ENCODE measurements at places on chromosomes 2 and 18.

- DNase-seq, result no peak
Measured at GRCh38 chr2:126644630-126645191, 11.2 kb upstream of the GYPC start.

- no peak for DNase-seq
Measured at GRCh38 chr2:186345745-186346144, 140.3 kb upstream of the ZC3H15 start.

GRCh38 chr2:232586943-232587505 lies 36.5 kb downstream of the EIF4E2 start:
- DNase-seq, result no peak

DNA sequence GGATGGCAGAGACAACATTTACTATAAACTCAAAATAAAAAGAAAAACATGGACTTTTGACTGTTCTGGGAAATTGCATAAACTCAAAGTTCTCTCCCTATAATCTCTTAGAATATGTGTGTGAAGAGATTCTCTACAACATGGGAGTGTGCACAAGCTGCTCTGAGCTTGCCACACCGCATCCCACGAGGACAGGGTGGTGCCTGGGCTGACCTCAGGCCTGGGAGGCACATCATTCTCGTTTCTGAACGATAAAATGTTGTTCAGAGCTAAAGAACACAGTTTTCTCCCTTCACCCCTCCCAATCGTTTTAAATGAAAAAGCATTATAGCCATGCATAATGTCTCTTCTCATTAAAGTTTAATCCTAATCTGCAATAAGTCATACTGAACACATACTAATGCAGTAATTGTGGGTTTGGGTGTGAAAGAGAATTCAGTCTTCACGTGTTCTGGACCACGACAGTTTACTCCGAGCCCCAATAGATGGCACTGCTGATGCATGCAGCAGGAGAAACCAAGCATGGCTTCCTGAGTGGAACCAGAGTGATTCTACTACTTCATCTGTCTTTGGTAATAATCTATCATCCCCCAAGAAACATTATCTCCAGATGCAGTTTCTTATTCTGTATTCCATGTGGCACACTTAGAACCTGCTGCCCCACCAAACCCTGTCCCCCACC lies 46.9 kb upstream of the LAMA1 start:
- peak; percentile 22 for DNase-seq

GRCh38 chr2:101274142-101274541 lies 21.5 kb downstream of the CNOT11 start:
- no peak for DNase-seq

DNA sequence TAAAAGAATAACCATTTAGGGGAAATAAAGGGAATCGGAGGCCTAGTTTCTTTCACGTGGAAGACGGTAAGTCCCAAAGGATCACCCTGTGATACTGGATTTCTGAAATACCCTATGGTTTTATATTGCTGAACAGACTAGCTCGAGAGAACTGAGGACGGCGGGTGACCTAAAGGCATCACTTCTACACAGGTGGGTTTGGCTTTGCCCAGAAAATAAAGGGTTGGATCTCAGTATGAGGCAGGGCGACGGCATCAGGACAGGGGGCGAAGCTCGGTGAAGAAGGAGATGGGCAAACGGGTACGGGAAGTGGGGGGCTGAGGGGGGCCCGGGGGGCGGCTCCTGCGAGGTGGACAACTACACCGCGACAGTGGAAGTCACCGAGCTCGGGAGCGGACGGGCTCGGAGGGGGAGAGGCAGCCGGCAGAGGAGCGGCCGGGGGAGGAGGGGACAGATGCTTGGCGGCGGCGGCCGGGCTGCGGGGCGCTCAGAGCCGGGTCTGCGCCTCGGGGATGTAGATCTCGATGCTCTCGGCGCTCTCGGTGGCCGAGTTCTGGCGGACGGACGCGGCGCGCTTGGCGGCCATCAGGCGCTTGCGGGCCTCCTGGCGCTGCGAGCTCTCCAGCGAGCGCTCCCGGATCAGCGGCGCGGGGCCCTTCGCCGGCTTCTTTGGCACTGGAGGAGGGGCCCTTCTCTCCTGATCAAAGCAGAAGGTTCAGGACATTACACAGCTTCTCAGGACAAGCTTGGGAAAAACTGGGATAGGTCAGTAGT lies 48.9 kb downstream of the TGIF1 start:
- peak; percentile 39 for DNase-seq

GRCh38 chr2:119223521-119224390 lies at the start of gene STEAP3:
Gene STEAP3, plus strand, starts transcription at chr2:119223834. Its CDS starts 7,179 bp downstream, at chr2:119231013.
- peak; percentile 49 for DNase-seq

DNA sequence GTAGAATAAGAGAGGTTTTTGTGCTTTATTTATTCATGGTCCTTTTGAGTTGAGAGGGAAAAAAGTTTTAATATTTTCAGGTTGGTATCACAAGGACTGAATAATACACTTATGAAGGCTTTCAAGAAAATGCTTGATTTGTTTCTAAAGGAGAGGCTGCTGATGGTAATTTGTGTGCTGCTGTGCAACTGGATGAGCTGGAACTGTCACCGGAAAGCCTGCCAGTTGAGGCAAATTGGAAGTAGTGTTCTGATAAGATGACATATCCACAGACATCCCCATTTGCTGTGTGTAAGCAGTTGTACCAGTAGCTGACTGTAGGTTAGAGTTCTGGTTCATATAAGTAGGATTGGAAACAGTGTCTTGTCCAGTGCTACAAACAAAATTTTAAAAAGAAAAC lies 21.6 kb upstream of the CACNB4 start:
- DNase-seq, result no peak

DNA sequence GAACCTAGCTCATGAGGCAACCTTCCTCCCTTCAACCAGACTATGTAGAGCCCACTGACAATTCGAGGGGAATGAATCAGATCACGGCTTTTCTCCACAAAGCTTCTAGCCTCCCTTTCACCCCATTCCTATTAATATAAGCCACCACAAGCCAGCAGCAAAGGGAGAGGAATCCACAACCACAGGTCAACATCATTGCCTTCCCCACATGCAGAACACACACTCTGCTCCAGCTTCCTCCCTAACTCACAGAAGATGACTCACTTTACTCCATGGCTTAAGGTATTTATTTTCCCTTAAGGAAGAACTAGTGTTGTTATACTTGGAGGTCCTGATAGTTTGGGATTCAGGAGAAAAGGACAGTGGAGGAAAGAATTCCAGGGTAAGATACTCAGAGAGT lies 272.2 kb downstream of the C1D start:
- peak; percentile 68 for DNase-seq

GRCh38 chr2:128362176-128362888 lies 43.7 kb upstream of the HS6ST1 start:
- no peak for DNase-seq

DNA sequence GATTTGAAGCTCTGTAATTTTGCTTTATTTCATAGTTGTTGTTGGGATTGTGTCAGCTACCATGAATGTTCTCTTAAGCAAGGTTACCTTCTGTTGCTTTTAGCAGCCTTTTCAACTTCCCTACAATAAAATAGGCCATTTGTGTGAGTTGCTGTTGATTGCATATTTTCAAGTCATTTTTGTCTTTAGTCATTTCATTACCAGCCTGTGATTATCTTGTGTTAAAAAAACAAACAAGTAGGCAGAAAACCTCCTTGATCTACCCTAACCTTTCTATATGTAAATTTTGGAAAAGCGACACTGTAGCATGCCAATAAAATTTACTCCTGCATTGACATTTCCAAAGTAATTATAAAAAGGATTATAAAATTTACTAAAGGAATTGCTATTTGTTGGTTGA lies 19.3 kb downstream of the GREB1L start:
- DNase-seq, result no peak

DNA sequence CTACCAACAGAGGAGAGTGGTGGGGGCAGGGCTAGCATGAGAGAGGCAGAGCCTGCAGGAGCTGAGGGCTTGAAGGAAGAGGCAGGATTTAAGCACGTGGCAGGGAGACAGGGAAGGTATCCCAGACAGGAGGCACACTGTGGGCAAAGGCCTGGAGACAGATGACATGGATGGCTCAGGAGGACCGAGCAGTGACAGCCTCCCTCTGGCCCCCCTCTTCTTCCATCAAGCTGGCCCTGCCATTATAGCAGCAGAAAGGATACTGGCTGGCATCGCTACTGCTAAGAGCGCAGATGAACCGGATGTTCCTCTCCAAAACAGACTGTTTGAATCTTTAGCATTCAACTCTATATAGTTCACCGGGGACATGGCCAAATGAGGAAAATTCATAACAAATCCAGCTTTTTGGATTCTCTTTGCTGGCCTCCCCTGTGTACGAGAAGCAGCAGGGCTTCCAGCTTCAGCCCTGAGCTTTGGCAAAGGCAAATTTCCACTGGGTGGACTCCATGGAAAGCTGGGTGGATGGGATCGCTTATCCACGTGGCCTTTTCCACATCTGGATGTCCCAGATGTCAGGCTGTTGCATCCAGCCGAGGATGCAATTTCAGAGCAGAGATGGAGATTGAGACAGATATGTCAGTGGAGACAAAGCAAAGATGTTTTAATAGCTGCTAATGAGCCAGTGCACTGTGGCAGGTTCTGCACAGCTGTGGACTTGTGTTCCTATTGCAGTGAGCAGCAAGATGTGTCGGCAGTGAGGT lies 36.2 kb downstream of the CAPN13 start:
- no peak for DNase-seq

DNA sequence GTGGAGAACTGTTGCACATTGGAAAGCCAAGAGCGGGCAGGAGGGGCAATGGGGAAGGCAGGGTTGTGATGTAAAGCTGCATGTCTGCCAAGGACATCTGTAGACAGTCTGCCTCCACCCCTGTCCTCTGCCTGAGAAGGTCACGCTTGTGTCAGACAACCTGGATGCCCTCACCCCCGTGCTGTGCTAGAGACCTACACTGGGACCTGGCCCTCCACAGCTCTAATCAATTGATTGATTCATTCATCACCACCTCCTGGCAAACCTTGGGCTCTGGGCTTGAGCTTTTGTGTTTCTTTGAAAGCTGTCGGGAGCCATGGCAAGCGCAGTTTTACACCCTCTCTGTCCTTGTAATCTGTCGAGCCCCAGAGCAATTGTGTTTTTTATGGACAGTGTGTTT lies 41.1 kb downstream of the MARCO start:
- DNase-seq, result no peak

- no peak for DNase-seq
Measured at GRCh38 chr2:240498958-240499260, 58.9 kb downstream of the ANKMY1 start.

DNA sequence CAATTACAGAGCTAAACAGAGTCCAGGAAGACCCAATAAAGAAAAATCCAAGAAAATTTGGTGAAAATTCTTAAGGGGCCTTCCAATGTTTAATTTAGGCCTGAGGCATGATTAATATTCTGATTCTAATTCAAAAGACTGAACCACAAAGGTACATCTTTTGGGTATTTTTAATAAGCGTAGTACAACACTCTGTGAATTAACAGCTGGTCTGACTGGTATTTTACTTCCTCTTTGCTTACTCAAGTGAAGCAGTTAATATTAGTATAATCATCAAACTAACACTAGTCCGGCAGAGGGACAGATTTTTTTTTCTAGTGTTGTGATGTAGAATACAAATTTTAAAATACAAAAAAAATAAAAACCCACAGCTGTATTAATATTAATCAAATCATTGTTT lies 652.9 kb downstream of the NR4A2 start:
- no peak for DNase-seq

GRCh38 chr18:56217406-56217805 lies 421.0 kb downstream of the TXNL1 start:
- peak; percentile 15 for DNase-seq

DNA sequence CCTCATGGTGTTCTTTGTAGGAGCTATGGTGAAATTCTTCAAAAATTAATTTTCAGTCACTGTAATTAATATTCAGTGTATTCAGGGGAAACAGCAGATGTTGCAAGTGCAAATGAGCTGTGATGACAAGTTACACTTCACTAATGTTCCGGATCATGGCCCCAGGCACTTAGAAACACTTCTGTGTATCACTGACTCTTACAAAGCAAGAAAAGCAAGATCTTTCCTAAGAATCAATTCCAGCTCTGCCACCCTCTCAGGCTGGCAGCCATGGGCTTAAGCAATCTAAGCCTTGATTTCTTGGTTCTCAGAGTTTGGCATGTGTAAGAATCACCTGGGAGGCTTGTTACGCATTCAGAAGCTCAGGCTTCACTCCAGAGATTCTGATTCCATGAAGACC lies 78.0 kb downstream of the MARCHF4 start:
- no peak for DNase-seq

- DNase-seq, result no peak
Measured at GRCh38 chr2:85827879-85828569, 60.8 kb downstream of the ST3GAL5 start.

- no peak for DNase-seq
Measured at GRCh38 chr2:185142677-185143076, 544.3 kb downstream of the ZNF804A start.

DNA sequence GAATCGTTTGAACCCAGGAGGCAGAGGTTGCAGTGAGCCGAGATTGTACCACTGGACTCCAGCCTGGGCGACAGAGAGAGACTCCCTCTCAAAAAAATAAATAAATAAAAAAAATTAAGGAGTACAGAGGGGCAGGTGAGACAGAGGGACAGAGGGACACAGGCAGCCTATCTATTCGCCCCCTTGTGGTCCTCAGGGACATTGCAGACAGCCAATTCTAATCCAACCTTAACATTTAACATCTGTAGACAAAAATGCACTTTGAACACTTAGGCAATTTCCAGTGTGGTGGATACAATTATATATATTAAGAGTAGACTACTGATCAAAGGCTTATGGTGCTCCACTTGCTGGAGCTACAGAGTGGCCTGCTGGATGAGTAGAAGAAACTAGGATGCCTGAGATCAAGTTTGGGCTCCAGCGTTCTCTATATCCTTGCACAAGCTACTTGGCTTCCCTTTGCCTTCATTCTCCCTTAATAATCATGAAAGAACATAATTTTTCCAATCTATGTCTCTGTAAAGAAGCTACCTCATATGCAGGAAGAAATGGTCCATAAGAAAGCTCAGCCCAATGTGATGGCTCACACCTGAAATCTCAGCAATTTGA lies 8.2 kb upstream of the SMARCAL1 start:
- DNase-seq, result peak; percentile 47

DNA sequence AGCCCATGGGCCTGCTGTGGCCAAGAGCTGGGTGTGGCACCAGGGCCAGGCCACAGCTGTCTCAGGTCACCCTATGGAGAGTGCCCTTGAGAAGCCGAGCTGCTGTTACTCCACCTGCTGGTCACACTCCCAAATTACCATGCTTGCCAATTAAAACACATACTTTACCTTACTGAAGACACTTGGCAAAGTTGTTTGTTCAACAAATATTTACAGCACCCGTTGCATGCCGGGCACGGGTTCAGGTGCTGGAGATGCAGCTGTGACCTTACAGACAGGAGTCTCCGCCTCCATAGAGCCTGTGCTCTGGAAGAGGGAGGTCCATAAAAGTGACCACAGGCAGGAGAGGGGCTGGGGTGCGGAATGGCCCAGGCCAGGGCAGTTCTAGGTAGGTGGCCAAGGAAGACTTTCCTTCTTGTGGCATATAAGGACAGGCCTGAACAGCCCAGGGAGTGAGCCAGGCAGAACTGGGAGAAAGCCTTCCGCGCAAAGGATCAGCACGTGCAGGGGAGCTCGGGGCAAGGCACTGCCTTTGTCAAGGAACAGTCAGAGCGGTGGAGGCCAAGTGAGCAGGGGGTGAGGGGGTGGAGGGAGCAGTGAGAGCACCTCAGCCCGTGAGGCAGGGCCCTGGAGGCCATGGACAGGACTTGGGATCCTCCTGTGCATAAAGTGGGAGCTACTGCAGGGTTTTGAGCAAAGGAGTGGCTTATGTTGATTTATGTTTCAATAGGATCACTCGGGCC lies 23.6 kb upstream of the RBM44 start:
- peak; percentile 49 for DNase-seq

- no peak for DNase-seq
Measured at GRCh38 chr2:236935083-236935482, 150.6 kb upstream of the COPS8 start.

Measured in AG10803 (cell line).